CD4-positive, alpha-beta T cell treated with Interleukin-6 at 100 ng/mL for 8 hours (primary cell): ENCODE measurements at places on chromosomes 4 and X.

GRCh38 chr4:172996571-172997216, 171.9 kb upstream of the GALNT7 start:
- no peak for DNase-seq

GRCh38 chr4:180148737-180149136, 2094.5 kb upstream of the TENM3 start:
- DNase-seq: no peak

DNA sequence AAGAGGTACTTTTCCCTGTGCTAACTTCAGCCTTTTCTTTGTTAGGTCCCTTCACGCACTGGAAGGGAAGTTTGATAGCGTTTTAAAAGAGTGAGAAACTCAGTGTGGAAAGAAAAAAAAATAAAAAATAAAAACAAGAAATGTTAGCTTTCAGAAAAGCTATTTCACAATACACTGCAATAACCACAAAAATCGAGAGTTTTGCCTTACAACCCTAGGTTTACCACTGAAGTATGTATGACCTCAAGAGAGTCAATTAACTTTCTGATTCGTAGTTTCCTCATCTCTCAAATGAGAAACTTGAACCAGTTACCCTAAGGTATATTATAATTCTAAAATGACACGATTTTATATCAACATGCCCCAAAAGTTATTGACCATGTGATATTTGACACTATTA, 93.9 kb upstream of the JADE1 start:
- no peak for DNase-seq

DNA sequence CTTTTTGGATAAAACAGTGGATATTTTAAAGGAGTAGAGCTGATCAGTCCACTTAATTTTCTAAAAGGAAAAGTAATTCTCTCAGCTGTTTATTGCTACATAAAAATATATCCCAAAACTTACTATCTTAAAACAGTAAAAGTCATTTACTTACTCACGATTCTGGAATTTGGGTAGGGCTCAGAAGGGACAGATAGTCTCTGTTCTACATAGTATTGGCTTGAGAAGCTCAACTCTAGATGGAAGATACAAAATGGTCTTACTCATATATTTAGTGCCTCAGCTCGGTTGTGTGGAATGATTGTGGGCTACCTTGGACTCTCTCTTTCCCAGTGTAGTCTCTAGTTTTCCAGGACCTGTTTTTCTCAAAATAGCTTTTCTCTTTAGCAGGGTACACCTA, 691.5 kb upstream of the POU3F4 start:
- DNase-seq: no peak

- DNase-seq: no peak
These were observed 4.5 kb downstream of the ANXA5 start for GRCh38 chr4:121692261-121692660.

DNA sequence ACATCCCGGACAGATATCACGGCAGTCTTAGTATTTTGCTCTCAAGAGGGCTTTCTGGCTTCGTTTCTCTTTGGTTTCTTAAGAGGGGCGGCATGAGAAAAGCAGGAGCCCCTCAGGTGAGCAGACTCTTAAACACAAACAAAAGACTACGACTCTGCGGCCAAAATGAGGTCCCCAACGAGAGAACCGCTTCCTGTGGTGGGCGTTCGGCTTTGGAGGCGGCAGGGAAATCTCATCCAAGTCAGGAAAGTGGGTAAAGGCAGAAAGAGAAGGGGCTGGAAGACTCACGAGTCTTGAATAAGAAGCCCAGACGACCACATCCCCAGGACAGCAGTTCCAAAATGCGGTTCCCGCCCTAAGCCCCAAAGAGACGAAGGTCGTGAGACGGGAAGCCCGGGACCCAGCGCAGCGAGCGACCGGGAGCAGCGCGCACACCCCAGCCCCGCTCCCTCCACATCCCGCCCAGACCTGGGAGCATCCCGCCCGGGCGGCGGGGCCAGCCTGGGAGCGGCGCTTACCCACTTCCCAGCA, 409 bp downstream of the UGDH start:
- DNase-seq: peak; percentile 1

GRCh38 chr4:20698820-20699219, 1.4 kb upstream of the PACRGL start:
- DNase-seq: no peak

GRCh38 chr4:8580321-8581093, at the start of gene GPR78:
GPR78 (plus strand) TSS chr4:8580392; CDS start chr4:8580983, 591 bp downstream.
- no peak for DNase-seq

GRCh38 chrX:153519569-153520286, 2.3 kb downstream of the ATP2B3 start:
- no peak for DNase-seq

DNA sequence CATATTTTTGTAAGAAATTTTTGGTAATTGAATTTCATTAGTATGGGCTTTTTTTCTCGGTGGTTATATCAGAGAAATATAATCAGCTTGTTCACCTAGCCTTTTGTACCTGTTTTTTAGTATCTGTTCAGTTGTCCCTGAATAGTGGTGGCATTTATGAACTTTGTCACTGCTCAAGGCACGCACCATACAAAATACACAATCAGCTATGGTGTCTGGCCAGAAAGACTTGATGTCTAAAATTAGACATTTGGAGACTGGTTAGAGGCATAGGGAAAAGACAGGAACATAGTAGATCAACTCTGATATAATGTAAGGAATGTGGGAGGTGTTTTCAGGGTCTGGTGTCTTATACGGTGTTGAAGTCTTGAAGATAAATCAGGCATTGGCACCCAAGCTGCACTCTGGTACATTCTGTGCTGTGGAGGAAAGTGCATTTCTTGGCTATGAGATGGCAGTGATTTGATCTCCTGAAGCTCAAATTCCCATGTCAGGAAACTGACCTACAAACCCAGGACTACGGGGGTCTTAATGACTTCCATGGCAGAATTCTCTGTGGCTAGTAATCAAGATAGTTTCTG, 3.6 kb downstream of the ART3 start:
- DNase-seq: no peak

GRCh38 chrX:14357314-14357713, 172.0 kb upstream of the GLRA2 start:
- no peak for DNase-seq

- DNase-seq: no peak
These were observed 882.7 kb downstream of the CENPC start for GRCh38 chr4:66662620-66663019.

- no peak for DNase-seq
These were observed 5.0 kb upstream of the AFAP1 start for GRCh38 chr4:7944599-7945220.

DNA sequence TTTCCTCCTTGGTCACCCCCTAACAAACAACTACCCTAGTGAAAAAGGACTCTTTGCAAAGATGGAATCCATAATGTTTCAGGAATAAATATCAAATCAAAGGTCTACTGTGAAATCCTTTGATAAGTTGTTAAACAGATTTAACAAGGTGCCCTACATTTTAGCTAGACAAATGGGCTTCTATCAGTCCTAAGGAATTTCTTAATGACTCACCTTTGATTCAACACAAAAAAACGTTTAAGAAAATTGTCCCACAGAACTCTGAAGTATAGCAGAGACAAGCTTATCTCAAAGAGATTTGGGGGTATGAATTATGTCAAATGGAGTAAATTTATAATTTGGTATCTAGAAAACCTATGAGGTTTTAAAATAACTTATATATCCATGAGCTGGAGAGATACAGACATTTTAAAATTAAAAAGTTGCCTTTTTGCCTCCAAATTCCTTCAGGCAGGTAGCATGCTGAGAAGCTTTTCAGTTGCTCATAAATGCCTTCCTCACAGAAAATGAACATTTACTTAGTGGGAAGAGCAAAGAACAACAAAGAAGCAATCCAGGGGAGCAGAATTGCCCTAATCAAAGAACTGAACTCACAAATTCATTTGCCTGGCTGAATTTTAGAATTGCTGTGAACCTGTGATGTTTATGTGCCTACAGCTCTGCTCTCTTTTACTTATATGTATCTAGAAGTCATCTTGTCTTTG, 649.3 kb downstream of the STPG2 start:
- DNase-seq: no peak

DNA sequence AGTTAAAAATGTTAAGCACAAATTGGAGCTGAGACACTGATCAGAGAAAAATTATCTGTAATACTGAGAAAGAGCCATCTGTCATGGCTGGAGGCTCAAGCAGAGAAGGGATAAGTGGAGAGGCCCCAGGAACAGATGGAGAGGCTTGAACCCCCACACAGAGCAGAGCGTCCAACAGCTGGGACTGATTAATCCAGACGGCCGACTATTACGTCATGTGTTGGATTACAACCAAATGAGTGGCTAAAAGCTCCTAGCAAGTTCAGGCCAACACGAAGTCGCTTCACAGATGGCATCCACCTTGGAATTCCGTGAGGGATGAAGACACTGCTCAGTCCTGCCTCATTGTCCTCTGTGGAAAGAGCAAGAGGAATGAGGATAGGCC, 57.7 kb upstream of the ATXN3L start:
- DNase-seq: no peak

DNA sequence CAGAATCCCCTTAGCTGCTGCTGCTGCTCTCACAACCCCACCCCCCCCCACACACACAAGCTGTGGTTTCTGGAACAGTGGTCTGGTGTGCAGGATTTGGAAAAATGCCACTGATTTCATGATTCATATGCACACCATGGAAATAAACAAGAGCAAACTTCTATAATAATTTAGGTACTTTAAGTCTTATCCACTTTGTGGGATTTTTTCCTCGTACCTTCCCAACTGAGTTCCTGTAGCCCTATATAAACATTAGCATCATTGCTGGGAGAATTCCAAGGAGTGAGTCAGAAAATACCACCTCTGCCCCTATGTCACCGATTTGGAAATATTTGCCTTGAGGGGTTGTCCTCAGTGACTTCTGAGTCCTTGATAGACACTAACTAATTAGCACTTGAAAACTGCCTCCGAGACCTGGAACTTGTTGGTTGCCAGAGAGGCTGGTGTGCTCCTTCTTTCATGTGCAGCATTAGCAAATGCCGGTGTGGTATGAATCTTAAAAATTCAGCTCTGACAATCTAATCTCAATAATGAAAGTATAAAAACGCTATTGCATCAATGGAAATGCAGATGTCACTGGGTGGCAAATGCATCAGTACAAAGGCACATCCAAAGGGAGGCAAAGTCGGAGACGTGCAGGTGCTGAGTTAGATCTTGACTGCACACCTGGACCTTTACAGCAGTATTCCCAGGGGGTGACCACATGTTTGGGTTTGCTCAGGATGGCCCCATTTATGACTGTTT, 61.8 kb downstream of the CPE start:
- no peak for DNase-seq

DNA sequence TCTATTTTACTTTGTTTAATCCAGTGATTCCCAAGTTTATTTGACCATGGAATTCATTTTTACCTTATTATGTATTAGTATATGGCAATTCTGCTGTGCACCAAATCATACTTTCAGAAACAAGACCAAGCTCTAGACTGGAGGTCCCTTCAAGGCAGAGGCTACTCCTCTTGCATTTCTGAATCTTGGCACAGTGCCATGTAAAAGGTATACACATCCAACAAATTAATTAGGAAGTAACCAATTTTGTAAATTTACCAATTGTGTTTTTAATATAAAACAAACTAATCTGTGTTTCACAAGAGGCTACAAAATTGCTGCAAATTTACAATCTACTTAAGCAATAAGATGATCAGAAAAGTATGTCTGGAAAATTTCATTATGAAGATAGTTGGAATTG, 712.2 kb upstream of the HS3ST1 start:
- no peak for DNase-seq

- no peak for DNase-seq
These were observed 56.5 kb downstream of the BMPR1B start for GRCh38 chr4:94814237-94814636.

DNA sequence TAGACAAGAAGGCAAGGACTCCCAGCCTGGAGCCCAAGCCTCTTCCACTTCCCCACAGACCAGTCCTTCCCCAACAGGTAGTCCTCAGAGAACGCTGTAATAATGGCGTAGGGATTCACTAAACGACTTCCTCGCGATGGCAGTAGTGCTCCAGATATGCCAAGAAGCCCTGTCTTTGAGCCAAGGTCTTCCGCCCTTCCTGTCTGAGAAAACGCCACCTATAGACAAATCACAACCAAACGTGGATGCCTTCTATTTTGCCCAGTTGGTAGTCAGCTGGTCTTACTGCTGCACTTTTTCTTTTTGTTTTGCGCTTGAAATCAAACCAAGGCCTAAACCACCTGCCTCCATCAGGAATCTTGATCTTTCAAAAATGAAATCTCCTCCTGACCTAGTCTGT, 203.3 kb downstream of the OR13H1 start:
- DNase-seq: peak; percentile 84

DNA sequence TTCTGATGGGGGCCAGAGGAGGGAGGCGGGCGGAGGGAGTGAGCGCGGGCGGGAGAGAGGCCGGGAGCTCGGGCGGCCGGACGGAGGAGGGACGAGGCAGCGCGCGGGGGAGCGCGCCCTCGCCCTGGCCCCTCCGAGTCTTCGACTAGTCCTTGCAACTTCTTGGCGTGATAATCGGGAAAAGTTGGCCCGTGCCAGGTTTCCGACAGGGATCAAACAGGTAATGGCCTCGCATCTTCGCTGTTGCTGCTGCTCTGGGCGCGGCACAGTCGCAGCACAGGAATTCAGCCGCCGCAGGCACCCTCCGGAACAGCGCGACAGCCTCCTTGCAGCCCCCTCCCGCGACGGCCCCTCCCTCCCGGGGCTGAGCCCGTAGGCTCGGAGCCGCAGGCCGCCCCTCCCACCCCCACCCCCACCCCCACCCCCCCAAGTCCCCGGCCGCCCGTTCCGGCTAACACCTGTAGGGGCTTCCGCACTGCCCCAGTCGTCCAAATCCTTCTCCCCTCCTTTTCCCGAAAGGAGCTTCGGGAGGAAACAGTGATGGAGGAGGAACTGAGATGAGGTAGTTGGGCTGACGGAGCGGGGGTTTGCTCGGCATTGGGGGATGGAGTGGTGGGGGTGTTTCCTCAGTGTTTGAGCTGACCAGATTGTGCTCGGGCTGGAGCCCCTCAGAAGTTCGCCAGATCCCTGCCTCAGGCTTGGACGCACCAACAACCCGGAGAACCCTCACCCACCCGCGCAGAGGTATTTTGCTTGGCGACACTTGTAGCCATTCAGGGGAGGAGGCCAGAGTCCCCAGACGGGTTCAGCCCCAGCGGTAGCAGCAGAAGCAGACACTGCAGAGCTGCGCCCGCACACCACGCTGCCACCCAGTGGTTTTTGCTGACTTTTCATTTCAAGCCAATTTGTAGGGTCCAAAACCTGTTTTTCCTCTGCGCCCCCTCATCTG, at the start of gene FGF13:
FGF13 (minus strand) TSS at position 319 of the 949 bp plus-strand sequence. CDS start 714 bp downstream, outside the sequence.
- DNase-seq: no peak

- no peak for DNase-seq
These were observed 18.7 kb upstream of the DDIT4L start for GRCh38 chr4:100208964-100209363.

- peak; percentile 31 for DNase-seq
These were observed 272.1 kb upstream of the AGTR2 start for GRCh38 chrX:115898382-115899001.

DNA sequence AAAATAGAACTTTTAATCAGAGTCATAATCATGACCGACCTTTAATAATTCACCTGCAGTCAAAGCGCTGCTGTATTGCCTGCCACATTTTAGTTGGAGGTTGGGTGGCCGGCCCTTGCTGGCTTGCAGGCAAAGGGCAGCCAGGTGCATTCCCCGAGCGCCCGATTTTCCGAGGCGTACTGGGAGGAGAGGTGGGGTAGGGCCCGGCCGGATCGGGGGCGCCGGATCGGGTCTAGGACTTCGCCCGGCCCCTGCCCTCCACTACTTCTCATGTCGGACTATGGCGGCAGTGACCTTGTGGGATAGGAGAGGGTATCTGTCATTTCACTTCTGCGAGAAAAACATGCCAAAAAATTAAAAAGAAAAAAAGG, 2.5 kb upstream of the RS1 start:
- DNase-seq: no peak

GRCh38 chrX:106613277-106613676, 1.5 kb downstream of the RADX start:
- no peak for DNase-seq

GRCh38 chr4:112633477-112634235, 3.1 kb downstream of the ZGRF1 start:
- peak; percentile 17 for DNase-seq
